GM18507 (cell line): ENCODE measurements at places on chromosomes 13 and 19.
A peak's percentile ranks its signal among the peaks of the same experiment; 100 is the strongest.

- no peak for DNase-seq
Observed at GRCh38 chr13:59843040-59843439, 320.7 kb downstream of the DIAPH3 start.

DNA sequence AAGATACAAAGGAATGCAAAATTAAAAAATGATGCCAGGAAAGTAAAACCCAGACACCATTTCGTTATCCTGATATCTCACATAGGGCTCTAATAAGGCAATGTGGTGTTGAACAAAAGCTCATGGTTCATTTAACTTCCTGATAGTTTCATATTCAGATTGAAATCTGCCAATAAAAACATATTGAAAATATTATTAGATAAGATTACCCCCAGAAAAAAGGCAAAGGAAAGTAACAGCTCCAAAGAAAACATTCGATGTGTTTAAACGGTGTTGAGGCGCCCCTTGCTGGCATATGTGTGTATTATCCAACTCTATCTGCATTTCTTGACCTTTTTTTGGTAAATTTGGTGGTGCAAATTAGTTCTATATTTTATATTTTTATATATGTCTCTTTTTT lies 75.9 kb downstream of the ESD start:
- DNase-seq = no peak

DNA sequence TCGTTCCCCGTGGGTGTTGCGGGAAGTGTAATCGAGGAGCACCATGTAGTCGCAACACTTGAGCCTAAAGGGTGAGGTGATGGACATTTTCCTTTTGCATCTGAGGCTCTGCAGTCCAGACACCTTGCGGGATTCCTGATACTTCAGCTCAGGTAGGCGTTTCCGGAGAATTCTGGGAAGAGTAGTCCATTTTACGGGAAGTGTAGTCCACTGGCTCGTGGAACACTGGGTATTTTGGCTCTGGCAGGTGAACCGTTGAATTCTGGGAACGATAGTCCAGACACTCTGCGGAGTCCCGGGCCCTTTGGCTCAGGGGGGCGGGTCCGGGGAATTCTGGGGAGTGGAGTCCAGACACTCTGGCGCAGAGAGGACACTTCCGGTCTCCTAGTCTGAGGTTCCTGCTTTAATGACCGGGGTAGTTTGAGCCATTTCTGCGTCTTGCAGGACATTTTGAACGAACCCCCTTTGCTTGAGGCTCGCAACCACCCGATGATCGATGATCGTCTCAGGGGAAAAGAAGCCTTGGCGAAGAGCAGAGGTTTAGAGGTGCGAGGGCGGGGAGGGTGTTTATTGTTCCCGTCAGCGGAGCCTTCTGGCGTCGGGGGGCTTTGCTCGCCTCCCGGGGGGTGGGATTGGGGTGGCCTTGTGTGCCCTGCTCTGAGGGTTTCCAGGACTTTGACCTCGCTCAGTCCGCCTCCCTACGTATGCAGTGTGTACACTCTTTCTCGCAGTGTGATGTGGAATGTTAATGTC lies at the start of gene ZNF223:
Gene ZNF223 (plus strand): TSS at position 387 of the 753 bp plus-strand sequence. CDS start 3,141 bp downstream, outside the sequence.
- DNase-seq = peak; percentile 28

GRCh38 chr19:19447536-19448237 lies 42.2 kb downstream of the GATAD2A start:
- no peak for DNase-seq
